ENCODE measurements at places on chromosomes 13 and 19.

GRCh38 chr19:41076286-41076685 lies 12.0 kb upstream of the CYP2A13 start:
- no peak for DNase-seq

DNA sequence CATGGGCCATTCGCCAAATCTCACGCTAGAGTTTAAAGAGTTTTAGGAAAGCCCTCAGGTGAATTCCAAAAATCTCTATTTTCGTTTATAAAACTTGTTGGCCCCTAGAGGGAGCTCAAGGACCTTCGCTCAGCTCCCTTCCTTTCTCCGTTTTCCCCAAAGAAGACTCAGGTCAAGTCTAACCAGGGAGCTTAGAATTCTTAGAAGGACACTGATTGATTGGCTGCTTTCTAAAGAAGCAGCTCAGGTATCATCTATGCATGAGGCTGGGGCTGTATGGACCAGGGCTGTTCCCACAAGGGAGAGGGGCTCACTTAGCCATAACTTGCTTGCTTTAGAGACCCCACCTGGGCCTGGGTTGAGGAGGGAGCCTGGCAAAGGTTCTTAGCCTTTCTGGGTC lies 20.5 kb downstream of the DZIP1 start:
- no peak for DNase-seq

DNA sequence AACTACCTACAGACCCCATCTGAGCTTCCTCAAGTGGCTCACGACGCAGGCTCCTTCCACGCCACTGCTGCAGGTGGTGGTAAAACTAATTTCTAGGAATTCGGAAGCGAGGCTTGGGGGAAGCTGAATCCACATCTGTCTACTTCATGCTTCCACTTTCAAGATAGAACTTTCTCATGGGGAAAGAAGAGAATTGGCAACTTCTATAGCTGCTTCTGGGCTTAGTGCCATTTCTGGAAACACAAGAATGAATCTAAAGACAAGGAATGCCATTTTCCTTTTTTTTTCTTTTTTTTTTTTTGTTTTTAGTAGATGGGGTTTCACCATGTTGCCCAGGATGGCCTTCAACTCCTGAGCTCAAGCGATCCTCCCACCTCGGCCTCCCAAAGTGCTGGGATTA lies 2.8 kb upstream of the NLRP12 start:
- DNase-seq: no peak

GRCh38 chr13:68063181-68063580 lies 833.0 kb upstream of the PCDH9 start:
- DNase-seq: no peak

DNA sequence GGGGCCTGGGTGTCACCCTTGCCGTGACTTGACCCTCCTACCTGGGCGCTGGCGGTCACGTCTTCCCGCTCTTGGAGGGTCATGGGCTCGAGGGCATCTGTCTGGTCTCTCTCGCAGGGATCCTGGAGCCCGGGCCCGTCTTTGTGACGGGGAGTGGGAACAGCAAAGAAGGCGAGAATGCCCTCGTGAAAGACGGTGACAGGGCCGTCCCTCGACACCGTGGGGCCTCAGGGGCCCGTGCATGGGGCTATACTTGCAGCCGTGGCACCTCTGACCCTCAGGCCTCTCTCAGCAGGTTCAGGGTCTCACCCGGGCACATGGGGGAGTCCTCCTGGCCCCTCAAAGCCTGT lies 20.9 kb upstream of the MATK start:
- DNase-seq: no peak

DNA sequence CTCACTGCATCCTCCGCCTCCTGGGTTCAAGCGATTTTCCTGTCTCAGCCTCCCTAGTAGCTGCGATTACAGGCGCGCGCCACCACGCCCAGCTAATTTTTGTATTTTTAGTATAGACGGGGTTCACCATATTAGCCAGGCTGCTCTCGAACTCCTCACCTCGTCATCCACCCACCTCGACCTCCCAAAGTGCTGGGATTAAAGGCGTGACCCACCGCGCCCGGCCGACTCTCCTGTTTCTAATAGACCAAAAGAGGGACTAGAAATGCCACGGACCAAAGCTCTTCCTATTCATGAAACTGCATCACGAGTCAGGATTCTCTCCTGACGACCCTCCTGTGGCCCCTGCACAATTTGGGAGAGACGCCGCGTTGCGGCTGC lies 563 bp downstream of the ZNF43 start:
- no peak for DNase-seq

DNA sequence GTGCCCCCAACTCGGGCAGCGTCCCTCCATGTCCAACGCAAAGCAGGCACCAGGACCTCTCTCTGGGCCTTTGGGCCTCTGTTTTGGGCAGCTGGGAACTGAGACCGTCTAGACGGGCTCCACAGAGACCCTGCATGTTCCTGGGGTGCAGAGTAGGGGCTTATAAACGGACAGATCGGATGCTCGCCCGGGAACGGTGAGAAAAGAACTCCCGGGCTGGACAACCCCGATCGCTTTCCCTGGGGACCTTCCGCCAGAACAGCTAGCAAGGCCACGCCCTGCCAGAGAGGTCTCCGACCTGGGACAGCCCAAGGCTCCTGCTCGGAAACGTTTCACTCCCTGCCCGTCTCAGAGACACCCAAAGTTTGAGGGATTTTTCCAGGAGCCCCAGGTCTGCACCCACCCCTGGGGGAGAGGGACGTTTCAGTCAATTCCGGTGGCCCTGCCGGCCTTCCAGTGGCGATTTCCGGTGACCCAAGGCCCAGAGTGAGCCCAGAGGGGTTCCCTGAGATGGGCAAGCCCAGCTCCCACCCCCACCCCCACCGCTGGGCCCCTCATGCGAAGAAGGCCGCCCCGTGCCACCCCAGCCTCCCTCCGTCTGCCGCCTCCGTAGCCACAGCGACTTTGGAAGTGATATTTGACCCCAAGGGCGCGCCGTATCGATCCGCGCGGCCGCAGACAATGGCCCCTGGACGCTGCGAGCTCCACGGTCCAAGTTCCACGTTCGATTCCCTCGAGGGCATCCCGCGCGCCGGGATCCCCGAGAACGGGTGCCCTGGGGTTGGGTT lies 1.7 kb downstream of the NR2F6 start:
- no peak for DNase-seq

GRCh38 chr13:38970380-38971051 lies 20.1 kb downstream of the STOML3 start:
- no peak for DNase-seq

GRCh38 chr19:2014131-2014571 lies 1.4 kb downstream of the BTBD2 start:
- DNase-seq: no peak

GRCh38 chr19:2503521-2504109 lies 27.7 kb downstream of the GADD45B start:
- DNase-seq: no peak

GRCh38 chr13:24925318-24926231 lies 161.6 kb downstream of the RNF17 start:
- DNase-seq: no peak

GRCh38 chr13:20940083-20940482 lies 37.5 kb upstream of the XPO4 start:
- no peak for DNase-seq

DNA sequence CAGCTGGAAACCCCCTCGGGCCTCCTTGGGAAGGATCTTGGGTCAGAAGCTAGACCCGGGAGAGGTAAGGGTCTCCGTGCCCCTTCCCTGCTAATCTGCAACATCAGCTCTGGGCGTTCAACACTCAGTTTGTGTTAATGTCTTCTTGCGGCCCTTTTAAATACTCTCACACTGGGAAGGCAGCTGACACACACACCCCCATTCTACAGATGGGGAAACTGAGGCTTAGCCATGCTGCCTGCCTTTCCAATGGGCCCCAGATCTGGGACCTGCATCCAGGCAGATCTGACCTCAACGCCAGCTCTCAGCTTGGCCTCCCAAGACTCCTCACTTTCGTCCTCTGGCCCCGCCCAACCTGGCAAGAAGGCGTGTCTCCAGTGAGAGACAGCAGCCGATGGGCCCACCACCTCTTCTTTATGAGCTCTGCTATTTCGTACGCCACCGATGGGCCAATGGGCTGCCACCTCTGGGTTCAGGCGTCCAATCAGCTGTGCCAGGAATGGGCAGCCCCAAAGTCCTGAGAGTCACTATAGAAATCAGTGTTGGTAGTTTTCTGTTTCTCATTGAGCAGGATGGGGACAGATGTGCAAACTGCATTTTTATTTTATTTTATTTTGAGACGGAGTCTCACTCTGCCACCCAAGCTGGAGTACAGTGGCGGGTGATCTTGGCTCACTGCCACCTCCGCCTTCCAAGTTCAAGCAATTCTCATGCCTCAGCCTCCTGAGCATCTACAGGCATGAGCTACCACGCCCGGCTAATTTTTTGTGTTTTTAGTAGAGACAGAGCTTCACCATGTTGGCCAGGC lies 43.8 kb downstream of the DNM2 start:
- DNase-seq: no peak

DNA sequence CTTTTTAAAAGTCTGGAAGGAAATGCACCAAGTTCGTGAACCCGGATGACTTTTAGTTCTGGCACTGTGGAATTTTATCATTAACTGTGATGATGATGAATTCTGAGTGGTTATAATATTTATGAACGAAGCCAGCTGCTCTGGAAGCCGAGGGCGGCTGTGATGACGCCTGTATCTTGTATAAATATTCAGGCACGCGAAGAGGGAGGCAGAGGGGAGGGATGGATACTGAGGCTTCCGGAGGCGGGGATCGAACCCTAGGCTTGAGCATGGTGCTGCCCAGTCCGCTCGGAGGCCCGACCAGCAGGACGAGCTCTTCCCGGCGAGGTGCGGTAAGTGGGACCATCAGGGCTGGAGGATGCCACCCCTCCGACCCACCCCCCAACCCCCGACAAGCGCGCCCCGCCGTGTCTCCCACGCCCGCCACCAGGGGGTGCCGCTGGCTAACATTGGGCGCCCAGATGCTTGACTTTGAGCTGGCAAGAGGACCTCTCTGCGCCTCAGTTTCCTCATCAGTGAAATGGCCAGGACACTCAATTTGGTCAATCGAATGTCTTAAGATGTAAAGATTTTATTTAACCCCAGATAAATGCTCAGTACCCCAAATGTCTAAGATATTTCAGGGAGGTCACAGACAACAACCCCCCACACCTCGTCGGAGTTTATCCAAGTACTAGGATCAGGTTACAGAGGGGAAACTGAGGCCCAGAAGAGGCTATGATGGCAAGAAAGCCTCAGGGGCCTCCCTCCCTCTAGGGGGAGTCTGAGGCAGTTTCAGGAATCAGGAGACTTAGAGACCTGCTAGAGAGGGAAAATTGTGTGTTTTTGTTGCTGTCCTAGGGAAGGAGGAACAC lies 4.5 kb upstream of the RAB3A start:
- no peak for DNase-seq

GRCh38 chr13:113585896-113586295 lies 1.3 kb downstream of the TFDP1 start:
- DNase-seq: no peak

GRCh38 chr19:8592231-8593009 lies 15.2 kb upstream of the MYO1F start:
- DNase-seq: peak; percentile 64

DNA sequence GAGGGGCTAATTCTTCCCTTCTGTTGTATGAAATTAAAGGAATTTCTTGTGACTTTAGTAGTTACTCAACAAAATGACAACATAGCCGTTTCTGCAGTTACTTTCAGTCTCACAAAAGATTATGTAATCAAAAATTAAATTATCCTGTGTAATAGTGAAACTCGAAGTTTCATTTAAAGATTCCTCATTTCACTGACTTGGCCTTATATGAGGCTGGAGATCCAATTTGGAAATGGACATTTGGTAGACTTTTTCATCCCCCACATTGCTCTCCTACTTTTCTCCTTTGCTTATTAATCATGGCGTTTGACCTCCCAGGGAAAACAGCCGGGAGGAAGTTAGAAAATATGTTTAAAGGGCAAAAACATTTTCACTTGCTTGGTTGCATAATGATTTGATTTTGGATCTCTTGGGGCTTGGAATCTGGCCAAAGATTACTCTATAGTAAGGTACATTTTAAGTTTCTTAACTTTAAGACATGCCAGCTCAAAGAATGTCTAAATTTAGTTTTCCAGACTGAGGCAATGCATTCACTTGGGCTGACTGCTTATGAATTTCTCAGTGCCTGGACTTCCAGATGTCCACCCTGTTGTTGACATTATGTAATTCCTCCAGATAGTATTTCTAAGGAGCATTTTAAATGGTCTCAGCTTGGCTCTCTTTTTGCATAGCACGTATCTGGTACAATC lies 1364.9 kb upstream of the MIR17HG start:
- DNase-seq: no peak

GRCh38 chr13:110261166-110262081 lies 45.5 kb downstream of the COL4A1 start:
- no peak for DNase-seq

DNA sequence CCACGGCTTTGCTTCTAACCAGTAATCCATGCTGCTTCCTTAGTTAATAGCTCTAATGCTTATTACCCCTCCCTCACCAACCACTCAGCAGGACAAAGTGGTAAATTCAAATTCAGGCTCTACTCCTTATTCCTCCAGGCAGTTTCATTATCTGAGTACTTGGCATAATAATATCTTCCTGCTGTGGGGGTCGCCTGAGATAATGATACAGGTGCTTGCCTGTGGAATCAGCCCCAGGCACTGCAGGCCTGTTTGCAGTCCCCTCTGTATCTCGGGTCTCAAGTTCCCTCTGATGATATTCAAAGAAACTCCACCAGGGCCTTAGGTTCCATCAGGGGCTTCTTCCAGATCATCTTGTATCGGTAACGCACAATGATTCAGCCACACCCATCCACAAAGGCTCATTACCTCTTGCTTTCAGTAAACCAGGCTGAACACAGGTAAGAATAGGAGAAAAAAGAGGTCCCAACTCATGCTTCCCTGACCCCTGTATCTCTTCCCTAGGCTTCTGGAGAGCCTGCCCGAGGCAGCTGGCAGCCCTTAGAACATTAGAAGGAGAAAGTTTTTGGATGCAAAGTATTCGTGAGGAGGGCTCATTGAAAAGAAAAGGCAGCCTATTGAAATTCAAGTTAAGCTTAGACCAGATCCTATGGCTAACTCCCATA lies 14.3 kb upstream of the FOXO1 start:
- DNase-seq: no peak

DNA sequence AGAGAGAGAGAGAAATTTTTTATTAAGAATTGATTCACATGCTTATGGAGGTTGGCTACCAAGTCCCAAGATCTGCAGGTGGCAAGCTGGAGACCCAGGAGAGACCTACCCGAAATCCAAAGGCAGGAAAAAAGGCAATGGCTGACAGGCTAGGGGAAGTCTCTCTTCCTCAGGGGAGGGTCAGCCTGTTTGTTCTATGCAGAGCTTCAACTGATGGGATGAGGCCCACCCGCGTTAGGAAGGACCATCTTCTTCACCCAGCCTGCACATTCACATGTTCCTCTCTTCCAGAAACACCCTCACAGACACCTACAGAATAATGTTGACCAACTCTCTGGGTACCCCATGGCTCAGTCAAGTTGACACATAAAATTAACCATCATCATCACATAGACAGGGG lies 65.3 kb upstream of the SERP2 start:
- no peak for DNase-seq

GRCh38 chr13:60286707-60287106 lies 110.3 kb upstream of the TDRD3 start:
- DNase-seq: no peak

GRCh38 chr13:42283574-42283973 lies 11.6 kb downstream of the AKAP11 start:
- DNase-seq: no peak
